ENCODE measurements at places on chromosomes 11 and 22.

- DNase-seq, result no peak
These were observed 152.5 kb upstream of the CADM1 start for GRCh38 chr11:115656669-115657068.

- DNase-seq, result no peak
These were observed 98.3 kb downstream of the PAX6 start for GRCh38 chr11:31712851-31713250.

DNA sequence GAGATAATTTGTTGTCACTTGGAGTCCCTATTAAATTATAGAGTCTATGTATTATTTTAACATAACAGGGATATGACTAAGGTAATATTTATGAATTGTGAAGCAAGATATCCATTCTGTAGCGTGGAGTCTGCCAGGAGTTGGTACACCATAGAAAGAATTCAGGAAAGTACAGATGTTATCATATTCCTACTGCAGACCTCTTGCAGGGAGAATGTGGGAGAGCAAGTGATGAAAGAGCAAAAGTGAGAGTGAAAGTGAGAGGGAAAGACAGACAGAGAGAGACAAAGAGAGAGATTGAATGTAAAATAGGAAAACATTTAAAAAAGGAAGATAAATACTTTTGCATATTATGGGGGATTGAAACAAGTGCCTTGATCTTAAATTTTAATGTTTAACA, 468.8 kb downstream of the CNTN5 start:
- no peak for DNase-seq

DNA sequence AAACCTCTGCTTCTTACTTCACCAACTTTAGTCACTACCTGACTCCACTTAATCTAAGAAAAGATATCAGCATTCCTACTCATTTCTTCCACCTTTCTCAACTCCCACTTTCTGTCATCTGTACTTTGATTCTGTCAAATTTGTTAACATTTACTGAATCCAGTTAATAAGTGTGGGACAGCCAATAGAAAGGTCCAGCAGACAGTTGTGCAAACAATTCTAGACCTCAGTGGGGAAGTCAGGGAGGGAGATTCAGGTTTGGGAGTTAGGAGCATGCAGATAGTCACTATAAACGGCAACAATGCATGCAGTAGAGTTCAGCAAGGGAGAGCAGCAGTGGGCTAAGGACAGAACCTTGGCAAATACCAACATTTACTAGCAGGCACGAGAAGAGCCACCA, 4.1 kb downstream of the FBXO3 start:
- no peak for DNase-seq

DNA sequence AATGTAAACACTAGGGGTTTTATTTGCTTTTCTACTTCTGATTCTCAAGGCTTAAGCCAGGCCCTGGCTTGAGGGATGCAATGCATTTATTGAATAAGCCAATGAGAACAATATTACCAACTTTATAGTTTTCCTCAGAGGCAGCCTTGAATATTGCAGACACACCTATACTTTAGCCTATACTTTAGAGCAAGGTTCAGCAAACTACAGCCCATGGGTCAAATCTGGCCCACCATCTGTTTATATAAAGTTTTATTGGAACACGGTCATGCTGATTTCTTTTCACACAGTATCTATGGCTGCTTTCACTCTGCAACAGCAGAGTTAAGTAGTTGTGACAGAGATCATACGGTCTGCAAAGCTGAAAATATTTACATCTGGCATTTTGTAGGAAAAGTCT, 50.3 kb upstream of the E2F8 start:
- no peak for DNase-seq

DNA sequence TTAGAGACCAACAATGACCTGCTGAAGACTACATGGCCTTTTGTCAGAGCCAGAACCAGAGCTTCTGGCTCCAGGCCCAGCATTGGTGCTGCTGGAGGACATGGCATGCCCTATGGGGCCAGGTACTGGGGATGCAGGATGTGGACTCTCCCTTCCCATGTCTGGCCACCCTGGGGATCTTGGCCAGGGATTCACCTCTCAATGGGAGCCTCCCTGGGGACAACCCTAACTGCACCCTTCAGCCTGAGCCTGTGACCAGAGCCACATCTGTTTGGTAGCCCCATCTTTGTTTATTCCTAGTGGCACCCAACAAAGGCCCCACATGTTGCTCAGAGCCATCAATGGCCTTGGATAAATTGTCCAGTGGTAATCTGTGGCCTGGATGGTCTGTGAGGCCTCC, 5.8 kb downstream of the KLHL35 start:
- DNase-seq, result no peak
